ENCODE measurements at places on chromosomes 1 and 21.

DNA sequence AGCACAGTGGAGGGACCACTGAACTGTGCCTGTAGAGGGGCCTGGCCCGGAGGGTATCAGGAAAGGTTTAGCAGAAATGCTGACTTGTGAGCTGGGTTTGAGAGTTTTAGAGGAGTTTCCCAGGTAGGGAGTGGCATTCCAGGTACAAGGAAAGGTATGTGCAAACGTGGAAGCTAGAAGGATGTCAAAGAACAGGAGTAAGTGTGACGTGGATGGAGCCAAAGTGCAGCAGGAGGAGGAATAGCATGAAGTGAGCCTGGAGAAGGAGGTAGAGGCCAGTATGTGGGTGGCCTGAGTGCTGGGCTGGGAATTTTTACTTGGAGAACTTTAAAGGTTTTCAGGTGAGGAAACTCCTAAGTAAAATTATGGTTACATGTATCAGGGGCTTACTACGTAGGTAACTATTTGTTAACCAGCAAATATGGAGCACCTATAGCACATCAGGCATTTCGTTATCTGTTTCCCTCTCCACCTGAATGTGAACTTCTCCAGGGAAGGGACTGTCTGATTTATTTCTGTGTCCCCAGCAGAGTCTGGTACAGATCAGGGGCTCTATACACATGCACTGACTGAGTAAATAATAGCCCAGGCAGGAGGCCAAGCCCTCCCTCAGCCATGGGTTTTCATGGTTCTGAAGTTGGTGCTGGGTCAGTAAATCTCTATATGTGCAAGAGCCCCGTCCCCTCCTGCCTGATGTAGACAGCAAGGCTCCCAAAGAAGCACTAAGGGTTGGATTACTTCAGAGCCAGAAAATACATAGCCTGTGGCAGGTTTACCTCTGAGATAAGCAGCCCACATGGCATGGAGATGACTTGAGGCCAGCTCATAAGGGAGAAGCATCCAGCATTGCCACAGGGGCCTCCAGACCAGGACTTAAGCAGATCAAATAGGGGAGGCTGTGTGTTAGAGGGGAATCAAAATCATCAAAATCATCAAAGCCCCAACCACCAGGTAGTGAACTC, 43.4 kb downstream of the CDCP2 start:
- DNase-seq = no peak

- no peak for DNase-seq
Observed at GRCh38 chr1:186849826-186850225, 21.1 kb downstream of the PLA2G4A start.

DNA sequence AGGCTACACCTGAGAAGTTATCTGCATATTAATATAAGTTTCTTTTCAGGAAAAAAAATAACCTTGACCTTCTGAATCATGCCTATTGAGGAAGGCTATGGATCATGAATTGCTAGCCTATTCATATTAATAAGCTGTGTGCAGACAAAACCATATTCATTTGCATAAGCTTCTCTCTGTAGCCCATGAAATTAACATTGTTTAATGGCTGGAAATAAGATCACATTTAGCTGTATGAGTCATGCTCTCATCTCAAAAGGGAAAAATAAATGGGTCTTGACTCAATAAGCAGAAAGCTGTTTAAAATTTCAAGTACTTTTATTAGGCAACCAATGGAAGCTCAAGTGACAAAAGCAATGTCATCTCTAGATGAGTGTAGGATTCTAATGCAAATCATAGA, 330.0 kb upstream of the DEPDC1 start:
- no peak for DNase-seq

DNA sequence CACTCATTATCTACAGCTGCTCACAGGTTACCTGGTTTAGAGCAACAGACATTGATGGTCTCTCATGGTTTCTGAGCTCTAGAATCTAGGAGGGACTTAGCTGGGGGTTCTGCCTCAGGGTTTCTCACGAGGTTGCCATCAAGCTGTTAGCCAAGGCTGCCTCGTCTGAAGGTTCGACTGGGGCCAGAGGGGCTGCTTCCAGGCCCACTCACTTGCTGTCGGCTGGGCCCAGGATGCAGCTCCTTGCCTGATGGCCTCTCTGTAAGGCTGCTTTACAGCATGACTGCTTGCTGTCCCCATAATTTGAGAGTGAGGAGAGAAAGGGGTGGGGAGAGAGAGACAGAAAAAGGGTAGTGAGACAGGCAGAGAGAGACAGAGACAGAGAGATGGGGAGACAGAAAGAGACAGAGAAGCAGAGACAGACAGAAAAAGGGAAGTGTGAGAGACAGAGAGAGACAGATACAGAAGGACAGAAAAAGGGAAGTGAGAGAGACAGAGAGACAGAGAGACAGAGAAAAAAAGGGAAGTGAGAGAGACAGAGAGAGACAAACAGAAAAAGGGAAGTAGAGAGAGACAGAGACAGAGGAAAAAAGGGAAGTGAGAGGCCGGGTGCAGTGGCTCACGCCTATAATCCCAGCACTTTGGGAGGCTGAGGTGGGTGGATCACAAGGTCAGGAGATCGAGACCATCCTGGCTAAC, 106.8 kb upstream of the C1orf174 start:
- no peak for DNase-seq
